ENCODE measurements at places on chromosomes 3 and 15.
A peak's percentile ranks its signal among the peaks of the same experiment; 100 is the strongest.

DNA sequence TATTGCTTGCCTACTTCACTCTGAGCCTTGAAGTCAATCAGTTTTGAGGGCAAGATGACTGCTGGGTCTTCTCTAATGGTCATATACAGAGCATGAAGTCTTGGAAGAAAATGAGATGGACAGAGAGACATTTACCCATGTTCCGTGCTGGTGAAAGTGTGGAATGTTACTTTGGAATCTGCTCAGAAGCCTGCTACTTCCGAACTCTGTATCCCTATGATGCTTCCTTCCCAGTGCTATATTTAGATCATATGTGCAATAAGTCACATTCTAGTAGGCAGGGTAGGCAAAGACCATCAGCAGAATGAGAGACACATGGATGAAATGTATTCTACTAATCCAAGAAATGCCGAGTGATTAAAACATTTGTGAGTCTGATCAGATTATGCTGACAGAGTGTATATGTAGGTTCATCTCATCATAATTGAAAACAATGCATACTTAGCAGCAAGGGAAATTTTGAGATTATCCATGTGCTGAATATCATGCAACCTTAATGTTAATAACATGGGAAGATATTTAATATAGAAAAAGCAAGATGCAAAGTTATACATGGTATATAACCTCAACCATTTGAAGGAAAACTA, 60.5 kb downstream of the RAB7A start:
- no peak for DNase-seq

DNA sequence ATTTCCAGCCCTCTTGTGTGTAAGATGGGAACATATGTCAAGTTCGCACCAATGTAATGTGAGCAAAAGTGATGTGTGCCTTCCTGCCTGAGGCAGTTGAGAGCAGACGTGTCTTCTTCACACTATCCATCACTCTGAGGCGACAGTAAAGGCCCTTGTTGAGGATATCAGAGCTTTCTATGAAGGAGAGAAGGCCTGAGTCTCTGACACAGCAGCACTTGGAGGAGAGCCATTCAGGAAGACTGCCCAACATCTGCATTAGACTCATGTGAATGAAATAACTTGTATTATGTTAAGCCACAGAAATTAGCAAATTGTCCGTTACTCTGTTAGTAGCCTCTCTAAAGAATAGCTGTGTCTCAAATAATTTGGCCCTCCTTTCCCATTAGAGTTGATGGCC, 108.8 kb upstream of the CCDC54 start:
- DNase-seq, result no peak

DNA sequence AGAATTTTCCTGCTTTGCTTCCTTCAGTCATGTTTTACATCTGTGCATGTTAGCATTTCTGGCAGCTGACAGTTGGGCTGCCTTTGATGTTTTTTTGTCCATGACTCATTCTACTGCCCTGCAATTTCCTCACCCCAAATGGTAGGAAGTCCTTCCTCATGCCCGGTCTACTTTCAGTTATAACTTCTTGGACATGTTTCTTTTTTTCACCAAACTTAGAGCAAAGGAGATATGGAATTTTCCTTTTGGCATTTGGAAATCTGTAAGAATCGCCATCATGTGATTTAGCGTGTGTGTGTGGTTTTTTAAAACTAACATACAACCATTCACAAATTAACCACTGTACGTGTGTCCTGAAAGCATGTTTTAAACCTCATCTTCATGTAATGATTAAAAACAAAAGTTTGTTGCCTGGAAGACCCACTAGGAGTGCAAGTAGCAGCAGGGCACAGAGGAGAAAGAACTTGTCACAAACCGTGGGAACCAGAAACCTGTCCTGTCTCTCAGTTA, 430.7 kb upstream of the CFAP20DC start:
- DNase-seq, result no peak

DNA sequence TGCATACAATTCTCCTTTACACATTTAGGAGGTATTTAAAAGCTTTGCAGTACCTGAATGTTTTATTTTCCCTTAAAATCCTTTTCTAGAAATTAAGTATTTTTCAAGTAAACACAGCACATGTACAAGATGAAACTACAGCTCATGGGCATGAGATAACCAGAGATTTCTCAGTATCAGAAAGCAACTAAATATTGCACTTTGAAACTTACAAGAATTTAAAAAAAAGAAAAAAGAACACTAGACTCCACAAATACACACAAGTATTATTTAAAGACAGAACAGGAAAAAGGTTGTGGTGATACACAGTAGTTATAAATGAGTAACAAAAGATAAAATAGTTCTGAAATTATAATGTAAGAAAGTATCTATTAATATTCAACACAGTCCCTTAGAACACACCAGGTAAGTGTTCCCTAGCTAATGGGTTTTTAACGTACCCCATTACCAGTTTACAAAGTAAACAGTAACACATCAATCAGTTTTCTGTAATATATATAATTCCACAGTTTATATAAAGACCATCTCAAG, 35.3 kb downstream of the SLTM start:
- no peak for DNase-seq

DNA sequence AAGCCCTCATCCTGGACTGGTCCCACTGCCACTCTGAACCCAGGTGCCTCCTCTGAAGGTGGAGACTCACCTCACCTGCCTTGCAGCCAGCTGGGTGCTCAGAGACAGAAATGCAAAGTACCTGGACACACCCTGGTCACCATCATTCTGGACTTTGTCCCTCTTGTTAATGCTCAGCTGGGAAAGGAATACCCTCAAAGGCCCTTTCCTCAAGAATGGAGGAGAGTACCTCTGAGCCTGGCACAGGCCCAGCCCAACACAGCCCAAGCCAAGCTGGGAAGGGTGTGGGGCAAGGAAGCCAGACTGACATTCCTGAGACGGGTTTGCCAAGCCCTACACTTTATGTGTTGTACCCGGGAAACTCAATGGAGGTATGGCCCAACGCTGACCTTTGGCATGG, 983 bp upstream of the ALAS1 start:
- no peak for DNase-seq

- DNase-seq, result no peak
Observed at GRCh38 chr3:68706536-68706935, 225.8 kb downstream of the TAFA4 start.

- no peak for DNase-seq
Observed at GRCh38 chr3:16173283-16174025, 1.0 kb upstream of the GALNT15 start.

GRCh38 chr3:56688191-56688590, 5.1 kb upstream of the TASOR start:
- DNase-seq, result peak; percentile 46

DNA sequence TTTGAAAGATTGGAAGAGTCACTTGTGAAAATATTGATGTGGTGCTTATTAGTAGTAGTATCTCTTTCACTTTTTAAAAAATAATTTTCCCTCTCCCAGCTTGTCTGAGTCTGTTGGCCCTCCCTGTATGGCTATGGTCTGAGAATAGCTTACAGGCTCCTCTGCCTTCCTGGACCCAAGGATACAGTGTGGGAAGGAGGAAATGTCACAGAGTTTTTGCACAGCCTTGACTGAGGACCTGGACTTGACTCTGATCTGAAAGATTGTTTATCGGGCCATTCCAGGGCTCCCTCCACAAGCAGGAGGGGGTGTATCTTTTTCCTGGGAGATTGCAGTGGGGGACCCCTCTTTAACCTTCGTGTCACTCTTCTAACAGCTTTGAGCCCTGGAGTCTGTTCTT, 59.7 kb downstream of the TLNRD1 start:
- no peak for DNase-seq

GRCh38 chr15:33157371-33158037, 37.0 kb downstream of the FMN1 start:
- no peak for DNase-seq
